Calu3 (cell line): ENCODE measurements at places on chromosomes 4 and X.
A peak's percentile ranks its signal among the peaks of the same experiment; 100 is the strongest.

DNA sequence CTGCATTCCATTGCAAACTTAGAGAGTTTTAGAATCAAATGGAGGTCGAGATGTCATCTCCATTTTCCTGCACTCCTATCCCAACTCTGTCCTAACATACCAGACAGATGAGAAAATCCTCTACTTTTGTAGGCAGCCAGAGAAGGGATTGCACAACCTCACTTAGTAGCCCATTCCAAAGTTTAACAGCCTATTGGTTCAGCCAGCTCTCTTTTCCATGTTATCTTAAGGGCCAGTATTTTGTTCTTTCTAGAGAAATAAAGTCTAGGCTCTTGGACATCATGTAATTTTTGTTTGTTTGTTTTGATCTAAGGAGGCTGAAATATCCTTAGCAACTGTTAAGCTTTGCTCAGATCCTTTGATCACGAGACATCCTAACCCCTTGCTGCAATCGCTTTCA, 173.0 kb downstream of the COX18 start:
- no peak for DNase-seq

DNA sequence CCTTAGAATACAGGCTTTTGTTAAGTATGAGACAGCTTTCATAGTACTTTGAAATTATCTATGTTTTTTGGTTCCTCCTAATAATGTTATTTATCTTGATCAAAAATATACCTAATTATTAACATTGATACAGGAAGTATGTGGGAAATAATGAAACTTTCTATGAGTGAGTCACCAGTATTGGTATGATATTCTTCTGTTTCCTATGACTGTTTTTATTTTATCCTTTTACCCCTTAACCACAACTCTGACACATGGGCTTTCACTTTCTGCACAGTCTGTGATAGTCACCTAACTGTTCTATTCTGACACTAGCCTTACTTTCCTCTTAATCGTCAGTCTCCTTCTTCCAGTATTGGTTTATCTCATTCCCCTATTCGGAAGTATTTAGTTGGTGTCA, 4.7 kb downstream of the THAP9 start:
- DNase-seq: no peak

- no peak for DNase-seq
These were observed 56.1 kb upstream of the TMEM131L start for GRCh38 chr4:153409924-153410501.

DNA sequence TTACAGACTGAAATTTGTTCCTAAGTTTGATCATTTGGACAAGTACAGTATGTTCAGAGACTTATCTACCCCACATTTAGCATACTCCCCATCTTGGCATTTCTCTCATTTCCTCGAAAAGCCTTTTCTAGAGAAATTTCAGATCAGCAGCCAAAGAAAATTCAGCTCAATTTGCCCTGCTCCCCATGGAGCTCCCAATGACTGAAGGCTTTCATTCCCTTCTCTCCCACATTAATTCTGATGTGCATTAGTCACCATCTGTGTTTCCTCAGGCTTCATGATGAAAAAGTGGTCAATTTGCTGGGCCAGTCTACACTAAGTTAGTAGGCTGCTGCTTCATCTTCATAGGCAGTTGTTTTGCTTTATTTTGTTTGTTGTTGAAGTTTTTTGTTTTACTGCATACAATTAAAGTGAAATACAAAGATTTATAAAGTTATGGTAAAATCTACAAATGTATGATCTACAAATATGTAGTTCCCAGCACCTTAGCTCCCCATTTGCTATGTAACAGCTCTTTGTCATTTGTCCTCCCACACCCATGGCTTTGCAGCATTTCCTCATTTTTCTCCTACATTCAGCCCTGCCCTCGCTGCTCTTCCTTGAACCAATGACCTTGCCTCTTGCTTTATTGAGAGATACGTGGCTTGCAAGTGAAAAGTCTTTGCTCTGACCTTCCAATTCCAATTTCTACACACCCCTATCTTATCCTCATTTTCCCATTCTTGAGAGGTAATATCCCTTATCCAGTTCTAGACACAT, 193.9 kb downstream of the ANAPC10 start:
- no peak for DNase-seq

DNA sequence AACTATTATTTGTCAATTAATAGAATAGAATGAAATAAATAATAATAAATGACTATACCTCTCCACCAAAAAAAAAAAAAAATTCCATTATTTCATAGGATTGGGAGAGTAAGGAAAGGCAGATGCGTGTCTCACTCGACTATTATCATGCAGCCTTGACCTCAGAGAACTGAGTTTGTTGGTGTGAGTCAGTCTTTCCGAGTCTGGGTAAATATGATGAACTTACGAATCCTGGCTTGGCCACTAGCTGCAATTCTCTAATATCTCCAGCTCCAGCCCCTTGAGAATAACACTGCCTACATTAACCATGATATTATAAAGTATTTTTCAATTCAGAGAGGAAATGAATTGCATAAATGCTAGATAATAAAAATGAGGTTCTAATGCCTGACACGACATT, 46.6 kb upstream of the DHX15 start:
- DNase-seq: no peak

DNA sequence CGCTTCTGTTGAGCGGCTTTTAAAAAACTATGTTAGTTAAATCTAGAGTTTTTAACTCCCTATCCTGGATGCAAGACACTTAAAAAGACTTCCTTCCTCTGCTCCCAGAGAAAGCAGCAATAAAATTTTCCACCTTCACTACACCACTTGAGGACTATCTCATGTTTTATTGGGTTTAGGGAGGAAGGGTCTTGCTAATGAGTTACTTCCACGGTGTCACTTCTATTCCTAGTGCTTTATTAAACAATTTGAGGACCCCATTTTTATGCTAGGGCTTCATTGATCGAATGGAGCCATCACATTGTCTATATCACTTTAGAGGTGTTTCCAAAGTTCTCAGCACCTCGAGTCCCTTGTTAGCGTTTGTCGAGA, 3.7 kb upstream of the STIM2 start:
- DNase-seq: no peak

GRCh38 chrX:129091097-129091496, 432.2 kb downstream of the SMARCA1 start:
- DNase-seq: no peak

GRCh38 chr4:158644760-158645159, 26.9 kb downstream of the C4orf46 start:
- DNase-seq: no peak

DNA sequence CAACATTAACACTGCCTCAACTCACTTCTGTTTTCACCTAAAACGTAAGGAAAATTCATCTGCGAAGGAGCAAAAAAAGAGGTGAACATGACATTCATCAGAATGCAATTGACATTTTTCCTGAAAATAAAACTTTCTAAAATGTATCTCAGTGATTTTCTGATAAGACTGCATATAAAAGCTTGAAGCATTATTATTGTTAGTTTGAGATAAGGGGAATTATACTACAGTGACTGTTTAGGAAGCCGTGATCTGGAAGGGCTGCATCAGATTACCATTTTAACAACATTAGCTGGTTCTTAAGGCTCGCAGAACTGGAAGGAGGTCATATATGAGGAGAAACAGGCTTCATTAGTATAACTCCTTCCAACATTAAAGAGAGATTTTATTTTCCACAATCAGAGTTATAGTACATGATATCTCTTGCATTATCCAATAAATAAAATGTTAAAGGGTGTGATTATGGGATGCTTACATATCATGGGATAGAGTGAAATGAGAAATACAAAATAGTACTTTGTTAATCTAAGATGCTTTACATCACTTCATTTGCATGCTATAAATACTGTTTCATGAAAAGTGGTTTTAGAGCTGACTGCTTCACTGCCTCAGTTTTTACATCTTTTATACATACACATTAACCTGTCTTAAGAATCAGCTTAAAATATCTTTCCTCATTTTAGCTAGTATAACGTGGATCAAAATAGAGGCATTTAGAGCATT, 1820.1 kb upstream of the TENM3 start:
- DNase-seq: no peak

DNA sequence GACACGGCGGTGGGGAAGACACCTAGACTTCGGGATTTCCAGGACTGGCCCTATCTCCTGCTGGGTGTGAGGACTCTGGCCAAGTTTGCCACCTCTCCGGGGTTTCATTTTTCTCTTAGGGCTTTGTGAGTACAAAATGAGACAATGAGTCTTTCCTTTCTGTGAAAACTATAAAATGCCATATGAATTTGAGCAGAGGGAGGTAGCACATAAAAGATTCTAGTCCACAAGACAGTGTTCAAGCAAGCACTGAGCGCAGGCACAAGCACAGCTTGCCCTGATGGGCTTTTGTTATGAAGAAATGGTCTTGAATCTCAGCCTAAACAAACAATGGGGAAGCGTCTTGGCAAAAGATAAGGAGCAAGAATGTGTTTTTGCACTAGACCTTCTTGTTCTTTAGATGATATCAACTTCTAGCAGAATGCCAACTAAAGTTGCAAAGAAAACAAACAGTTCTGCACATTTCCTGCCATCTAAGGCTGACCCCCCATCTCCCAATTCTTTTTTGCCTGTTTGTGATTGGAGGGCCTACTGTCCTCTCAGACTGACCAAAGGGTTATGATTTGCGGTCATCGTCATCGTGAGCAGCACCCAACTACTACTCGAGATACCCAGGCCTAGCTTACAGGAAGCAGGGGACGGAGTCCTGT, 73.0 kb upstream of the ZNF518B start:
- no peak for DNase-seq

DNA sequence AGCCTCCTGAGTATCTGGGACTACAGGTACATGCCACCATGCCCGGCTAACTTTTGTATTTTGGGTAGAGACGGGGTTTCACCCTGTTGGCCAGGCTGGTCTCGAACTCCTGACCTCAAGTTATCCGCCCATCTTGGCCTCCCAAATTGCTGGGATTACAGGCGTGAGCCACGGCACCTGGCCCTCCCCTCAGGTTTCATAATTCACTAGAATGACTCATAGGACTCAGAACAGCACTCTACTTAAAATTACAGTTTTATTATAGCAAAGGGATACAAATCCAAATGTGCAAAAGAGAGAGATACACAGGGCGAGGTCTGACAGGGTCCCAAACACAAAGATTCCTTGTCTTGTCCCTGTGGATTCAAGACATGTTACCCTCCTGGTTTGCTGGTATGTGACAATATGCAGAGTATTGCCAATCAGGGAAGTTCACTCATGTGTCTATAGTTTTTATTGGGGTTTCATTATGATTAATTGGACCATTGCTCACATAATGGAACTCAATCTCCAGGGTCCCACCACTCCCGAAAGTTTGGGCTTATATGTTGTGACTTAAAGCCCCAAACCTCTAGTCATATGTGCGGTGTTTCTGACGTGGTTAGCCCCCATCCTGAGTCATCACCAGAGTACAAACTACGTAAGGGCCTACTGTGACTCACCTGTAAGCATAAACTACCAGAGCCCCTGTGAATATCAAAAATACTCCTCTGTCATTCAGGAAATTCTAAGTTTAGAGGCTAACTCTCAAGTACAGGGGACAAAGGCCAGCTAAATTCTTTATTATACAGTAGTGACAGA, 5.2 kb downstream of the YIPF6 start:
- DNase-seq: no peak

DNA sequence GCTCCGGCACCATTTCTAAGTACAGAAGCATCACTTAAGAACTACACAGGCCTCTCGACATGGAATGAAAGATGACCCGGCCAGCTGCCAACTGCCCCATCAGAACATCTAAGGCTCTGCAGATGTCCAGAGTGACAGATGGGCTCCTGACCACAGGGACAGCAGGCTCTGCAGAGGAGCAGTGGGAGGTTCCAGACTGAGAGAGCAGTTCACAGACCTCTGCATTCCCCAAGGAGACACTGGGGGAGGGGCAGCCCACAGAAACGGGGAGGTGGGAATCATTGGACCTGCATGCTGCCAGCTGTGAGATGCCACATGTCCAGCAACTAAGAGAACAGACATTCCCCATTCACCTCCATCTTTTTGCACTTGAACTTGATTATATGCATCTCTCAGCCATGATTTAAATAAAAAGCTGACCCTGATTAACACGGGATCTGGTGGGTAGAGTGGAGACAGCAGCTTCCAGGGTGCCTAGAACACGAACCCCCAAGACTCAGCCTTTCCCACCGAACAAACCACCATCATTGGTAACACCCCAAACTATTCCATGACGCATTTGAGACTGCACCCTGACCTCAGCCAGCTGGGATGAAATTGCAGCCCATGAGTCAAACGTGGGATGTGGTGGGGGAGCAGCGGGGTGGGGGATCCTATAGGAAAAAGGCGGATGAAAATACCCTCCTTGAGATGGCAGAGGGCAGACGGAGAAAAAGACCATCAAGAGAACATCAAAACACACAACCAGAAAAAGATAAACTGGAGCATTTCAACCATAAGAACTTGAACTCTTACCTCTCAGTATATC, 47.2 kb downstream of the AFAP1 start:
- no peak for DNase-seq

GRCh38 chrX:109890910-109891502, 111.9 kb upstream of the TMEM164 start:
- DNase-seq: peak; percentile 62

DNA sequence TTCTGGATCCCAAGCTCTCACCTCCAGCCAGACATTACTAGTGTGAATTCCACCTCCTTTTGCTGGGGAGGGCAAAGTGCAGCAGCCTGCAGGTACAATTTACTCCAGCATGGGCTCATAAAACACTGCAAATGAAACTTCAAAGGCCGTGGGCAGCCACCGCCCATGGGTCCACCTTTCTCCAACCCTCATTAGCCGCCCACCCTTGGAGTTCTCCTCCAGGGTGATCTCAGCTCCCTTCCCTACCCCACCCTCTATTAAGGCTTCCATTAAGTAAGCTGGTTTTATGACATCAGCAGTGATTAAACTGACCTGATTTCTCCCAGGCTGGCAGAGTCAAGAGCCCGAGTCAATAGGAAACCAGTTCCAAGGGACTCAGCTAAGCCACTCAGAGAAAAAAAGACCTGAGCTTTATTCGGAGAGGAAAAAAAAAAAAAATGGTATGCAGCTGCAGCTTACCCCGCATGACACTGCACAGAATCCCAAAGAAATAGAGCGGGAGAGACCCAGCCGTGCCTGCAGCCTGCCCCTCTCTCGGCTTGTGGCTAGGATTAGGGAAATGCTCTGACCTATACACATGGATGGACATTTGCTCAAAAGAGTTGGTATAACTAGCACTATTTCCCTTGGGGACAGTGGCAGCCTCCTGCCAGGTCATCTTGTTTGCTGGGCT, 319.6 kb downstream of the PTTG2 start:
- no peak for DNase-seq

- peak; percentile 93 for DNase-seq
These were observed at the start of gene RPS3A for GRCh38 chr4:151099229-151099975. RPS3A (plus strand) TSS chr4:151099628; CDS start chr4:151099653, 25 bp downstream.
